Tibial nerve (tissue), 4 donors: ENCODE measurements at places on chromosomes 5 and 9. TPM values are rescaled to one million over a fixed set of nuclear protein-coding genes. Genes with fewer than 3 reads are reported as not detected.

The CA9 gene
- not detected for total RNA-seq

DNA sequence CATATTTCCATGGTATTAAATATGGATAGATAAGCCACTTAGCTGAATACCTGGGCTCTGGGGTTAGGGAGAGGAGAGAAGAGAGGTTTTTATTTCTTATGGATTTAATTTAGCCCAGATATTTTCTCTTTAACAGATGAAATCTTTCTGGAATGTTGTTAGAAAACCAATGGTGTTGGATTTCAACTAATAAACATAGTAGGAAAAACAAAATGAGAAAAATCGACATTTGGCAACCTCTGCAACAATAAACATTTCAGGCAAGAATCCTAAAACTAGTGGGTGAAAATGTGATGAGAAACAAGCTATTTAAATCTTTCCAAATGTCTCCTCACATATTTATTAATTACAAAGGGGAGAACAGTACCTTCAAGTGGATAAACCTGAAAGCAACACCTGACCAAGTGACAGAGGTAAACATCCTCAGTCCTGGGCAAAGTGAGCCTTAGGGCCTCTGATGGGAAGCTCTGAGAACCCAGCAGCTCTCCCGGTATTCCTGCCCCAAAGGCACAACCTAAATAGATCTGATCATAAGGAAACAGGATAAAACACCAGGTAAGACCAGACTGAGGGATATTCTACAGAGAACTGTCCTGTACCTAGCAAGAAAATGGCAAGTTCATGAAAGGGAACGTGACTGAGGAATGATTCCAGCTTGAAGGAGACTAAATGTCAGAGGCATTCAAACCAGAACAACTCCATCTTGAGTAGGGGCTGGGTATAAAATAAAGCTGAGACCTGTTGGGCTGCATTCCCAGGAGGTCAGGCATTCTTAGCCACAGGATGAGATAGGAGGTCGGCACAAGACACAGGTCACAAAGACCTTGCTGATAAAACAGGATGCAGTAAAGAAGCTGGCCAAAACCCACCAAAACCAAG, 163.7 kb downstream of the ESM1 start:
- no peaks in the 10 kb centered on the region for H3K27me3 ChIP-seq
- no peaks in the 10 kb centered on the region for H3K36me3 ChIP-seq
- no peak overlapping the region for H3K27ac ChIP-seq
- H3K4me1 ChIP-seq = no peaks in the 10 kb centered on the region
- H3K4me3 ChIP-seq = no peak overlapping the region

The ESM1 gene
- not detected for total RNA-seq

The FOXD4 gene
- total RNA-seq = not detected

GRCh38 chr9:82034956-82035731, 46.6 kb downstream of the SPATA31D1 start:
- no peaks in the 10 kb centered on the region for H3K27me3 ChIP-seq
- H3K4me1 ChIP-seq = no peaks in the 10 kb centered on the region
- H3K36me3 ChIP-seq = no peaks in the 10 kb centered on the region
- DNase-seq = no peak

The UBAP1 gene
- 36.7 TPM for total RNA-seq

GRCh38 chr5:168734620-168735300, 155.6 kb upstream of the PANK3 start:
- no peaks in the 10 kb centered on the region for H3K36me3 ChIP-seq
- H3K27me3 ChIP-seq = no peaks in the 10 kb centered on the region
- peaks cover 7% of the 10 kb centered on the region for H3K4me1 ChIP-seq
- no peak overlapping the region for H3K4me3 ChIP-seq

- H3K4me1 ChIP-seq = no peaks in the 10 kb centered on the region
- no peaks in the 10 kb centered on the region for H3K36me3 ChIP-seq
- no peak overlapping the region for H3K27ac ChIP-seq
- no peak for DNase-seq
Observed at GRCh38 chr5:20166456-20166855, 178.5 kb upstream of the CDH18 start.

The PCDHA1 gene
- not detected for total RNA-seq

GRCh38 chr5:127830157-127830556, 127.0 kb downstream of the CCDC192 start:
- no peak for DNase-seq
- no peak overlapping the region for H3K4me3 ChIP-seq
- no peak overlapping the region for H3K27ac ChIP-seq
- H3K4me1 ChIP-seq = no peaks in the 10 kb centered on the region
- H3K36me3 ChIP-seq = no peaks in the 10 kb centered on the region

GRCh38 chr5:173486355-173487225, 129.9 kb downstream of the BOD1 start:
- H3K27ac ChIP-seq = no peak overlapping the region
- H3K36me3 ChIP-seq = no peaks in the 10 kb centered on the region
- no peak for DNase-seq
- H3K4me3 ChIP-seq = no peak overlapping the region
- no peaks in the 10 kb centered on the region for H3K27me3 ChIP-seq
- no peaks in the 10 kb centered on the region for H3K4me1 ChIP-seq

The FAM193B gene
- total RNA-seq = 116 TPM

GRCh38 chr5:389197-389821, 53.7 kb upstream of the EXOC3 start:
- no peak overlapping the region for H3K4me3 ChIP-seq
- H3K27me3 ChIP-seq = no peaks in the 10 kb centered on the region
- DNase-seq = no peak
- no peaks in the 10 kb centered on the region for H3K36me3 ChIP-seq
- no peaks in the 10 kb centered on the region for H3K4me1 ChIP-seq
- H3K27ac ChIP-seq = no peak overlapping the region

DNA sequence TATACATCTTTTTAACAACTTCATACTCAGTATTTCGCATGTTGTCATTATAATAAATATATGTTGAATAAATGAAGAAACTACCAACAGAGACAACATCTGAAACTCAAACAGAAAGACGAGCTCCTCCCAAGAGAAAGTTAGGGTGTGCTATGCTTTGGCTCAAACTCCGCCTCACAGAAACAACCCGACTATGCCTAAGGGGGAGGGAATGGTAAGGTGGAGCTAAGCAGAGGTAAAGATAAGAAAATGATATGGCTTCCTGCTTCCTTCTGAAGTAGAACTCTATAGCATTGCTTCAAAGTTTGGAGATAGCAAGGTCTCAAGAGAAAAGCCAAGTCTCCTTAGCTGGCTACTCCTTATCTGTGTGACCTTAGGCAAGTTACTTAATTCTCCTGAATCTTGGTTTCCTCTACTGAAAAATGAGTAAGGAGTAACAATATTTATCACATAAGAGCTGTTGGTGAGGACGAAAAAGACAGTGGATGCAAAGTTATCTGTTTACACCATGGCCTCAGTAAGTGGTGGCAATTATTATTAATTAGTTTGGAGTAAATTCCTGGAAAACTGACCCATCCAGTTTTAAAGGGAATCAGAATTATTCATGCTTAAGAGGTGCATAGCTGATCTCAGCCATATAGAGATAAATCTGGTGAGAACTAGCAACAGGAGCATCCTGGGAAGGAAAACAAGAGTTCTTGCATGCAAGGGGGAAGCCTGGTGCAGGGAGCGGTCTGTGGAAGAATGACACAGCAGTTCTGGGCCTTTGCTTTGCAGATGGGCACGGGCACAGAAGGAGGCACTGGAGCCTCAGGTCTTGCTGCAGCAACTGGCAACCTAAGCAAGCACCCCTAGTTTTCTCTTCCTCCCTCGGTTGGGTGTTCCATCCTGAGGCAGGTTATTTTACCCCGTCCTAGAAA, 73.3 kb downstream of the GLIS3 start:
- H3K4me1 ChIP-seq = no peaks in the 10 kb centered on the region
- no peak overlapping the region for H3K27ac ChIP-seq
- H3K27me3 ChIP-seq = no peaks in the 10 kb centered on the region
- no peaks in the 10 kb centered on the region for H3K36me3 ChIP-seq

The CRB2 gene
- total RNA-seq = not detected

GRCh38 chr9:93357649-93358048, 93.8 kb upstream of the FAM120A start:
- H3K36me3 ChIP-seq = no peaks in the 10 kb centered on the region
- no peak overlapping the region for H3K4me3 ChIP-seq
- no peak for DNase-seq
- H3K4me1 ChIP-seq = no peaks in the 10 kb centered on the region

DNA sequence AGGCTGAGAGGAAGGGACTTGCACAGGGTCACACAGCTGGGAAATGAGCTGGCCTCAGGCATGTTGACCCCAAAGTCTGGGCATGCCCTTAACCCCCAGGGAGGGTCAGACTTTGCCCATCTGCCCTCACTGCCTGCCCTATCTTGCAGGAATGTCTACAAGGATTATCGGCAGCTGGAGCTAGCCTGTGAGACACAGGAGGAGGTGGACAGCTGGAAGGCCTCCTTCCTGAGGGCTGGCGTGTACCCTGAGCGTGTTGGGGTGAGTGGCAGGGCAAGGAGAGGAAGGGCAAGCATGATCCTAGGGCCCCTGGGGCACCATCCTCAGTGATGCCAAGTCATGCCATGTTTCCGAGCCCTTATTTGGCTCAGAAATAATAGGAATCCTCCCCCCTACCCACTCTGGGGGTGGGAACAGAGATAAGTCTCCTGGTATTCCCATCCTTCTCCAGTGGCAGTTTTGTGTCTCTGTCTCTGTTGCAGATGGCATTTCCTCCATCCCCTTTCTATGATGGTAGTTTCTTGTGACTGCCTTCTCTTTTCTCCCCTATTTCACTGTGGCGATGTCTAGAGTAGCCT, 28.5 kb downstream of the GOLGA2 start:
- H3K4me1 ChIP-seq = peaks cover 32% of the 10 kb centered on the region
- H3K4me3 ChIP-seq = no peak overlapping the region
- no peak for DNase-seq
- no peak overlapping the region for H3K27ac ChIP-seq

- H3K4me3 ChIP-seq = no peak overlapping the region
- no peak for DNase-seq
- H3K27me3 ChIP-seq = no peaks in the 10 kb centered on the region
- H3K36me3 ChIP-seq = no peaks in the 10 kb centered on the region
Observed at GRCh38 chr9:37004424-37004935, 29.6 kb downstream of the PAX5 start.

GRCh38 chr9:37163299-37163698, 42.9 kb downstream of the ZCCHC7 start:
- DNase-seq = no peak
- H3K27ac ChIP-seq = no peak overlapping the region
- H3K4me3 ChIP-seq = no peak overlapping the region
- H3K27me3 ChIP-seq = no peaks in the 10 kb centered on the region

DNA sequence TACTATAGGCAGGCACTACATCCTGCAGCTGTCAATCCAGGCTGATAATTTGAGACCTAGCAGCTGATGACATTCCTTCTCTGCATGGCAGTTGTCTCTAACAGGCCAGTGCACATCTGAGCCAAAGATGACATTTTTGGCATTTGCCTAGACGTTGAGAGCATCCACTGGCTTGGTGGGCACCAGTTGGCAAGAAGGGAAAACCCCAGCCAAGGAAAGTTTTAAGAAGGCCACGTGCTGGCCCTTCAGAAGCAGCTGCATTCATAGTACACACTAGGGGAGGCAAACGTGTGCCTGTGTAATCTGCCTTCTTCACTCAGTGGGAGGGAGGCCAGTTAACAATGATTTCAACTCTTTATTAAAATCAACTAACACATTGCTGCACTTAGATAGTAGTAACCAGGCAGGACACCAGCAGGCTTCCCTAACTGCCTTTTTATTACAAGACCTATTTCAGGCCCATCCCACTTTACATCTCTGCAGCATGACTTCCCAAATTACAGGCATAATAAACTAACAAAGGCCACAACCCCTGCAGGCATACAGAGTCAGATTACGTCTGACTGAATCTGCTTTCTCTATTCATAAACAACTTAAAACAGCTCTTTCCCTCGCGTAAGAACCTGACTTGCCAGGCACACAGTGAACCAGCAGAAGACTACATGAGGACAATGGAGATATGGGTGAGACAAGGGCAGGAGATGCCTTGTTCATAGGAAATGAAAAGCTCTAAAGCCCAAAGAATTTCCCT, 576.3 kb downstream of the PDE4D start:
- DNase-seq = peak; percentile 19
- H3K27ac ChIP-seq = peak overlapping the region; percentile 51
- H3K36me3 ChIP-seq = no peaks in the 10 kb centered on the region

DNA sequence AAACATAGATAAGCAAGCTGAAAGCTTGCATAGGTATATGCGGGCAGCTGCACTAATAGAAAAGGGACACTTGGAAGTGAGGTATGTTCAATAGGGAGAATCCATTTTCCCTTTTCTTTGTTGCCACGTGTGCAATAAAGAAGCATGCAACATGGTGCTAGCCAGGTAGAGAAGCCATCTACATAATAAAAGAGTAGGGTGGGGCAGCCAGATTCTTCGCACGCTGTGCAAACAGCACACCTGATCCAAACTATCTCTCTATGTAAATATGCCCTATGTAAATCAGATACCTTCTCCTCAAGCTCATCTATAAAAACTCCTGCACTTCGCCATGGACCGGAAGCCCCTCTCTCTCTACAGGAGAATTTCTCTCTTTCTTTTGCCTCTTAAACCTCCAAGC, 91.9 kb upstream of the C9orf72 start:
- H3K27me3 ChIP-seq = no peaks in the 10 kb centered on the region
- no peaks in the 10 kb centered on the region for H3K4me1 ChIP-seq

- no peak overlapping the region for H3K4me3 ChIP-seq
- H3K36me3 ChIP-seq = no peaks in the 10 kb centered on the region
- H3K27ac ChIP-seq = no peak overlapping the region
- H3K27me3 ChIP-seq = no peaks in the 10 kb centered on the region
- no peak for DNase-seq
Observed at GRCh38 chr5:39578887-39579497, 154.2 kb upstream of the DAB2 start.

The SOWAHA gene
- 2.9 TPM for total RNA-seq

- H3K36me3 ChIP-seq = no peaks in the 10 kb centered on the region
- no peak overlapping the region for H3K4me3 ChIP-seq
- no peaks in the 10 kb centered on the region for H3K4me1 ChIP-seq
- no peak overlapping the region for H3K27ac ChIP-seq
- no peak for DNase-seq
- no peaks in the 10 kb centered on the region for H3K27me3 ChIP-seq
Observed at GRCh38 chr9:22650946-22651345, 204.3 kb downstream of the DMRTA1 start.

The HNRNPK gene
- total RNA-seq = 345 TPM

- no peak overlapping the region for H3K27ac ChIP-seq
- no peaks in the 10 kb centered on the region for H3K36me3 ChIP-seq
- H3K4me1 ChIP-seq = no peaks in the 10 kb centered on the region
Observed at GRCh38 chr9:21616082-21616778, 134.1 kb upstream of the IFNE start.
